Inflammatory macrophage treated with lipopolysaccharide for 4 hours (primary cell): ENCODE measurements at places on chromosomes 4 and X.

DNA sequence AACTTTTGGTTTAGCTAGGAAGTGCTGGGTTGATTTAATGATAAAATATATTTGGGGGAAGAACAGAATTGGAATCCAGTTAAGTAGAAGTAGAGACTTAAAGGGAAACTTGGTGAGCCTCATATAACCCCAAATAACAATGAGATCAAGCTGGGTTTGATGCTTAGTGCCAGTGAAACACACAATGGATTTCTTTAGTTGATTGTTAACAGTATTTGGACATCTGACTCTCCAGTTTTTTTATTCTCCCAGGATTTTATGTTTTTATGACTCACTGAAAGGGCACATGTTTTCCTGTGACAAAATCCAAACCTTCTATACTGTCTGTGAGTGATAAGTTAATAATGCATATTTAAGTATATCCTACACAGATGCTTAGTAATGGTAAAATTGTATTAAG lies 2.7 kb upstream of the NEUROG2 start:
- no peak for DNase-seq

GRCh38 chr4:108425988-108426387 lies 194.4 kb upstream of the RPL34 start:
- no peak for DNase-seq

- DNase-seq: no peak
Measured at GRCh38 chr4:134787315-134787714, 585.7 kb upstream of the PABPC4L start.

DNA sequence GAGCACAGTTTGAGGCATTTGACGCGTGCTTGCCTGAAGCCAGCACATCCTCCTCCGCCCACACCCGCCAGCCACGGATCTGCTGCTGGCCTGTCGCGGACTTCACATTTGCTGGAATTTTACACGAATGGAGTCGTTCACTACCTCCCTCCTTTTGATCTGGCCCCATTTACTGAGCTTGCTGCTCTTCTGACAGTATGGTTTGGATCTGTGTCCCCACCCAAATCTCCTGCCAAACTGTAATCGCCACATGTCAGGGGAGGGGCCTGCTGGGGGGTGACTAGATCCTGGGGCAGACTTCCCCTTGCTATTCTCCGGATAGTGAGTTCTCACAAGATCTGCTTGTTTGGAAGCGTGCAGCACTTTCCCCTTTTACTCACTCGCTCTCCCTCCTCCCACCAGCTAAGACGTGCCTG lies 19.9 kb upstream of the CPLX1 start:
- DNase-seq: no peak

- DNase-seq: no peak
Measured at GRCh38 chr4:23923141-23923540, 33.3 kb upstream of the PPARGC1A start.

DNA sequence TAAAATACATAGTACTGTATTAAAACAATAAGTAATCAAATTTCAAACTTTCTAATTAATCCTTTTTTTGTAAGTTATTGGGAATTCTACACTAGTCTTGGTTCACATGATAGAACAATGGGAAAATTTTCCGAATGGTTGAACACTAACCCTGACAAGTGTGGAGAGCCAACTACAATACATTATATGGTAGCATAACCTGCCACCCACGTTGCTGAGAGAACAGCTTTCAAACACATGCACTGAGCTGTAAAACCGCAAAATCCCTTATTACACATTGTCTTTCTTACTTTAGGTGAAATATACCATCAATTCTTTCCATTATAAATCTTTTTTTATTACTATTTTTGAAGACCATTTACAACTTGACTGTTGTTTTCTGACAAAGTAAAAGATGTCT lies 54.7 kb downstream of the ANAPC10 start:
- DNase-seq: no peak

GRCh38 chr4:79497001-79497400 lies 89.0 kb upstream of the GK2 start:
- DNase-seq: no peak
